Fibroblast of skin of scalp (primary cell): ENCODE measurements at places on chromosomes 16 and 17.

DNA sequence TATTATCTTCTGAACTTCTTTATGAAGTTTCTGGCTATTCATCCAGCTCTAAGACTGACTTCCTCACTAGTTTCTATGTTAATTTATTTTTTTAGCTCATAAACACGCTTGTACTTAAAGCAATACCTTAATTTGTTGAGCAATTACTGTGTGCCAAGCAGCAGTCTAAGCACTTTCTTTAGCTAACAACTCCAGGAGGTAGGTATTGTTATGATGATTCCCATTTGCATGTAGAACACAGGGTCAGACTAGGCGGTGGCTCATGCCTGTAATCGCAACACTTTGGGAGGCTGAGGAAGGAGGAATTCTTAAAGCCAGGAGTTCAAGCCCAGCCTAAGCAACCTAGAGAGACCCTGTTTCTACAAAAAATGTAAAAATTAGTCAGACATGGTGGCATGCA, 19.8 kb downstream of the DNAH3 start:
- no peak for DNase-seq

DNA sequence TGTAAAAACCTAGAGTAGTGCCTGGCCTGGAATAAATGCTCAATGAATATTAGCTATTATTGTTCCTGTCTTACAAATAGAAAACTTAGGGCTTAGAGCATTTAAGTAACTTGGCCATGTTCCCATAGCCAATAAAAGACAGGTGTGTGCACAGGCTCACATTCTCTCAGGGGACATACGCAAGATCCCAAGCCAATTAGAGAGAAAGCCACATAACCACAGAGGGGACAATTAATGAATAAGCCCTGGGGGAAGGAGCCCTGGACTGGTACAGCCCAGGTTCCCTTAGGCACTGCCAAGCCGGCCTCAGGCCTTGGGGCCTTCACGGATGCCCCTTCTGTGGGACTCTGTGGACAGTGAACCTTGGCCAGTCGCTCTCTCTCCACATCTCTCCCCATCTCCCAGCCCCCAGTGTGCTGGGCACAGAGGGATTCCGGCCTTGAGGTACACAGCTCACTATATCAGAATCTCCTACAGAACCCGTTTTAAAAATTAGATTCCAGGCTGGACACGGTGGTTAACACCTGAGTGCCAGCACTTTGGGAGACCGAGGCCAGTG, 27.3 kb upstream of the ABCC12 start:
- DNase-seq, result no peak

DNA sequence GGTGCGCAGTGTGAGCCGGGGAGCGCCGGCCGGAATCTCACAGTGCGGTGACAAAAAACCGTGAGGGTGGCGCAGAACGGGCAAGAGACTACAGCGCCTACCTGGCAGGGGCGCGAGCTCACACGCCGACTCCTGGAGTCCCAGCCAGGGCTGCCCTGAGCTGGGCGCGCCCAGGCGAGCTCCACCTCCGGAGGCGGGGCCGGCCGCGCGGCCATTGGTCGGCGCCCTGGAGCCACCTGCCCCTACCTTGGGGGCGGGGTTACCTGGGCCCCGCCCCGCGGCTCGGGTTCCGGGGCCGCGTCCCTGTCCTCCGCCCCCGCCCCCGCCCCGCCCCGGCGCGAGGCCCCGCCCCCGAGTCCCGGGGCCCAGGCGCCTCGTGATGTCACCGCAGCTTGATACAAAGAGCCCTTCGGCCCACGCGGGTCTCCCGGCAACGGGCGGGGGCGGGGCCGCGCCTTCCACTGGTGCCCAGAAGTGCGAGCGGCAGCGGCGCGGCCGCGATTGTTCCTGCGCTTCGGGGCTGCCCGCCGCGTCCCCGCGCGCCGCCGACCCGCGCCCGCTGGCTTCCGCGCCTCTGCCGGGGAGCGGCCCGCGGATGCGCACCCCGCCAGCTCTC, 96.3 kb downstream of the RAB11FIP4 start:
- peak; percentile 14 for DNase-seq

GRCh38 chr17:74277935-74278334, 3.9 kb downstream of the DNAI2 start:
- DNase-seq, result no peak

DNA sequence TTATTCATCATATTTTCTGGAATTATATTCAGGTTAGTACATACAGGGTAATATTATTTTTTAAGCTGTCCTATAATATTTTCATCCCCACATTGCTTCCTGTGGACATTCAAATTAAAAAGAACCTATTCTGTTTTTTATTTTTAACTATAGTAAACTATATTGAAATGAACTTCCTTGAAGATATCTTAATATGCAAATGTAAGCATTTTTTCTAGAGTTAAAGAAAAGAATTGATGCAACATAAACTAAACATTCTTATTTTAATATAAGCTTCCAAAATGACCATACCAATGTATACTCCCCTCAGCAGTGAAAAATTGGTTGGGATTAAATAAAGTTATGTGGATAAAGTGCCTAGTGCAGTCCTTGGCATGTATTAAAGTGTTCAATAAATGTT, 416.6 kb downstream of the KIF2B start:
- DNase-seq, result no peak

DNA sequence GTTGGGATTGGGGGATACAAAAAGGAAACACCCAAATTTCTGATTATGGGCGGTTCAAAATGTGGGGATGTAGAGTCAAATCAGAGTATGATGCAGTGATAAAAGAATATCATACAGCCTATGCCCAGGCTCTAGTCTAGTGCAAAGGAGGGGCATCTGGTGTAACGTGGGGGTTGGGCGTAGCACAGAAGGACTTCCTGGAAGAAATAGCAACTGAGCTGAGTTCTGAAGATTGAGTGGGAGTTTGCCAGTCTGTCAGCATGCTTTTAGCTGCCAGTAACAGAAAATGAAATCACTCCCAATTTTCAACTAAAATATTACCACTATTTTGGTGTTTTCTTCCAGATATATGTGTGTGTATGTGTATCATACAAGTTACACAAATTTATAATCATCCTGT, 196.9 kb downstream of the SPECC1 start:
- no peak for DNase-seq

- DNase-seq, result no peak
Measured at GRCh38 chr16:89034971-89035668, 58.1 kb upstream of the CBFA2T3 start.

DNA sequence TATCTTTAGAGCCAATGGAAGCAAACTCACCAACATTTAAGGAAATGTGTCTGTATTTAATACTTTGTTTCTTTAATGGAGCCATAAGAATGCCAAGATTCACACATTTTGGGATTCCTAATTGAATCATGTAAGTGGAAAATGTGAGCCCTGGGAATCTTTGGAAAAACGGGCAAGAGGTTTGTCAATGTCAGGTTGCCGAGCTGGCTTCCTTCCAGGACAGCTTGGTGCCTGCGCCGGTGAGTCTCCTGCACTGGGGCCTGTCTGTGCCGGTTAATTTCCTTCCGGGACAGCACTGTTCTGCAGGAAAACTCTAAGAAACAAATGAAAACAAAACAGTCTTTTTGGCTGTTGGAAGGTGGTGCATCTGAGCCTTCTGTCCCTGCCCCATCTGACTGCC, 210.6 kb downstream of the HAPSTR1 start:
- no peak for DNase-seq

DNA sequence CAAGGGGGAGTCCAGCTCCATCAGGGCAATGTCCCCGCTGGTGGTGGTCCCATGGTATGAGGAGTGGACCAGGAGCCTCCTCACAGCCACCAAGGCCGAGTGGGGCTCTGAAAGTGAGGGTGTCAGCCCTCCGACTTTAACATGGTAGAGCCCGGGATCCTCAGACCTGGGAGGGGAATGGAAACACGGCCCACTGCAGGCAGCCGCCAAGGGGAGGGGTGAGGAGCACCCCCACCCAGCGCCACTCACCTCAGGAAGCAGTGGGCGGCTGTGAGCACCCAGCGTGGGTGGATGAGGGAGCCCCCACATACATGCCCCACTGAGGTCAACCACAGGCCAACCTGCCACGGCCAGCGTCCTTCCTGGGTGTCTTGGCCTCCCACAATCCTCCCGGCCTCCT, 10.8 kb downstream of the ZG16B start:
- no peak for DNase-seq

DNA sequence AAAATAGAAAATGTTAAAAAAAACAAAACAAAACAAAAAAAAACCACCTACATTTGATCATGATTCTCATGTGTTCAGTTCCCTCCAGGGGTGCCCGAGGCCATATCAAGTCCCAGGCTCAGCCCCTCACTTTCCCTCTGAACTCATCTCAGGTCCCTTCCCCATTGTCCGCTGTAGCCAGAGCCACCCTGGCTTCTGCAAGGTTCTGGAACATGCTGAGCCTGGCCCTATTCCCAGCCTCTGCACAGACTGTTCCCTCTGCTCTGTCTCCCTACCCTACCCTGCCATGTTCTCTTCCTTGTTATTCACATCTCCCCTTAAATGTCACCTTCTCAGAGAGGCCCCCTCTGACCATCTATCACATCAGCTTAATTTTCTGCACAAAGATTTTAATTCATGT, 46.9 kb downstream of the TK2 start:
- DNase-seq, result no peak

DNA sequence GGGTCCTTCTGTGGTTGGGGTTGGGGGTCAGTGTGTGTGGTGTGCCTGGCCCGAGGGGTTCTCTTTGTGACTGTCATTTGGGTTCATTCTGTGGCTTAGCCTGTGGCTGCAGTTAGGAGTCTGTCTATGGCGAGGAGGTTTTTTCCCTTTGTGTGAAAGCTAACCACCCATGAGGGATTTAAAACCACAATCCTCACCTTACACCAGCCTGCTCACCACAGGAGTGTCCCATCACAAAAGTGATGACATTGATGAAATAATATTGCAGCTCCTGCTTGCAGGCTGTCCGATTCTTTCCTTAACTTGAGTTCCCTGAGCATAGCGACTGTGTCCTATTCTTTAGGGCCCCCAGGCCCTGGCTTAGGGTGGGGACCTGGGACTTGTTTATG, 113.6 kb downstream of the RAP1GAP2 start:
- no peak for DNase-seq

- no peak for DNase-seq
Measured at GRCh38 chr17:45973099-45973780, 25.8 kb upstream of the STH start.

DNA sequence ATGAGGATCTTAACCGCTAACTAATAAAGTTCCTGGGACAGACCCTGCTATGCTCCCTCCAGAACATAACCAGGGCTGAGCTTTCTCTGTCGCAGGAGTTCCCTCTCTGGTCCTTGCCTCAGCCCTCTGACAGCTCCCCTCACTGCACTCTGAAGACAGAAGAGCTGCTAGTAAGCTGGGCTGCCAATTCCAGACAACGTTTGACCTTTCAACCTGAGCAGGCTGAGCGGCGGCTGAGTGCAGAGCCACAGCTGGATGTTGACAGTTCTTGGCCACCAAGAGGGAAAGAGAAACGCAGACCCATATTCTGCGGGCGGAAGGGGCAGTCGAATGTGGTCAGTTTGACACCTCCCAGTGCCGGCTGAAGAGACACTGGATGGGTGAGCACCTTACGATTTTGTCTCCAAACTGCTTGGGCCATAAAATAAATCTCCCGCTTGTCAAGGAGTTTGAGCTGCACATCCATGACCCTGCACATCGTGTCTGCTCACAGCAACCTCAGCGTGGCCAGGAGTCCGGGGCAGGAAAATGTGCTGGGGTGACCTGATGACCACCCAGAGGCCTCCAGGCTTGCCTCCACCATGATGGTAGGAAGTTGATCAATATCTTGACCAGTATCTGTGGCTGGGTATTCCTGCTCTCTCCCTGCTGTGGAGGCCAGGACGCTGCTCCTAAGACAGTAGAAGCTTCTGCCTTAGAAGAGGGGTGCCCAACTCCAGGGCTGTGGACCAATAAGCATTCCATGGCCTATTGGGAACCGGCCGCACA, 209.2 kb downstream of the PARN start:
- DNase-seq, result no peak

DNA sequence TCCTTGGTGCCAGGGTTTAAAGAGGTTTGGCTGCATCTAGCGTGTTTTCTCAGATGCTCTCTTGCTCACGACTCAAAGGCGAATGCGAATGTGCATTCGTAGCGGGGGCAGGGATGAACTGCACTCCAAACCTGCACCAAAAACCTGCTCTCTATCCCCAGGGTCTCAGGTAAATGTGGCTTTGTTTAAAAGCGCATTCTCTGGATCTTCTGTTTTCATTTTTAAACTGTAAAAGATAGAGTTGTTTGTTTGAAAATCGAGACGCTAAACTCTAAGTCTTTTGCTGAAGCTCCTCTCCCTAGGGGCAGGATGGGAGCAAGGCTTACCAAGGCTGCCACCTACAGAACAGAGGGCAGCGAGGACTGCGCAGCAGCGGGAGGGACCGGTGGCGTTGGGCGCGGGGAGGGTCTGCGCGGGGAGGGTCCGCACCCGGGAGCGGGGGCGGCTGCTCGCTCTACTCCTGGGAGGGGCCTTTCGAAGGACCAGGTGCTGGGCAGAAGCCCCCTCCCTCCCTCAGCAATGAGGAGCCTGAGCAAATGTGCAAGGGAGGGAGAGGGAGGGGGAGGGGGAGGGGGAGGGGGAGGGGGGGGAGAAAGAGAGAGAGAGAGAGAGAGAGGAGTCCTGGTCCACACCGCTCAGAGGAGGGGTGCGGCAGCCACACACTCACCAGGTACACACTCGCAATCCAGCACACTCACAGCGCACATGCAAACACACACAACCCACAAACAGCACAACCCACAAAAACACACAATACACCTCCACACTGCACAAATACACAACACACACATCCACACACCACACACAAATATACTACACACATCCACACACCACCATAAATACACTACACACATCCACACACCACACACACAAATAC, 142.8 kb downstream of the GRIN2A start:
- peak; percentile 18 for DNase-seq
